ENCODE measurements at places on chromosomes 4 and X.

DNA sequence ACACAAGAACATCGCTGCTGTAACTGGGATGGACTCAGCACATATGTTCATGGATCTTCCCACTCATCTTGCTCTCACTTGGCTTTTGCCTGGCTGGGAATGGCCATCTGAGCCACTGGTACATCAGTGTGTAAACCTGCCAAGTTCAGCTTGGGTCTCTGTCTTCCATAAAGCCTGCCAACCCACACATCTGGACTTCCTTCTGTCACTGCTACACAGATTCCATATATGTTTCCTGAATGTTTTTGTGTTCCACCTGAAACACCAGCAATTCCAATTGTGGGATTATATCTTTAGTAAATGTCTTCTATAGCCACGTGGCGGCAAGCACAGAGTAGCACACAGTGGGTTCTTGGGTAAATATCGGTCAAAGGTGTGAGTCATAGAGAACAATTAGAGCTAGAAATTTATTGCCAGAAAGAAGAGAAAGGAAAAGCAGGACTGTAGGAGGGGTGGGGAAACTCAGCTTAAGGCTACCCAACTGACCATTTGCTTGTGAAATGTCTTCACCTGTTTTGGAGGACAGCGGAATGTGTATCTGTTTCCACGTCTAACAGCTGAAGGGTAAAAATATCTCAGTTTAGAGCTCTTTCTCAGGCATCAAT lies 125.9 kb downstream of the MFAP3L start:
- no peak for DNase-seq

DNA sequence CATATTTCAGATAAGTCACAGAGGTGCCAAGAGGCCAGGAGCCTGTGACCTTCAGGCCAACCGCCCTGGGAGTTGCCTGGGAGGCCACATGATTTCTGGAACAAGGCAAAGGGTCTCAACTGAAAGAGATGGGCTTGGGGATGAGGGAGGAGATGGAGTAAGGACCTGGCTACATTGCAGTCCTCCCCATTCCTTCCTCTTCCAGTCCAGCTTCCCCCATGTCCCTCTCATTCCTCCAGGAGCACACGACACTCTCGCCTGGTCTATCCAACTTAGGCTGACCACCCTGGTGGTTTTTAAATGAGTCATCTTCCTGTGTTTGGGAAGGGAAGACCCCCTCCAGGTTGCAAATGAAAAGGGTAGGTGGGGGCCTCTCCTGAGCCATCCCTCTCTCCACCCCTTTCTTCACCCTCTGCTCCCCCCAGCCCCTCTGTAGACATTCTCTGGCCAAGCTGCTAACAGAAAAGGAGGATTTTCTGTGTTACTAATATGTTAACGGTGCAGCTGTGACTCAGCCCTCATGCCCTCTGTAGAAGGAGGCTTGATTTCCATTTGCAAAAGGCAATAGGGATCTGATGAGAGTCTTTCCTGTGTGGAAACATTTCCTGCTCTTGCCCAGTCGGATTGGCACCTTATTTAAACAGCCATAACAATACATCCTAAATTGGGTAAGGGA lies 79.2 kb downstream of the RTL5 start:
- DNase-seq: no peak

GRCh38 chrX:13014111-13015096 lies 30.0 kb downstream of the FAM9C start:
- no peak for DNase-seq

DNA sequence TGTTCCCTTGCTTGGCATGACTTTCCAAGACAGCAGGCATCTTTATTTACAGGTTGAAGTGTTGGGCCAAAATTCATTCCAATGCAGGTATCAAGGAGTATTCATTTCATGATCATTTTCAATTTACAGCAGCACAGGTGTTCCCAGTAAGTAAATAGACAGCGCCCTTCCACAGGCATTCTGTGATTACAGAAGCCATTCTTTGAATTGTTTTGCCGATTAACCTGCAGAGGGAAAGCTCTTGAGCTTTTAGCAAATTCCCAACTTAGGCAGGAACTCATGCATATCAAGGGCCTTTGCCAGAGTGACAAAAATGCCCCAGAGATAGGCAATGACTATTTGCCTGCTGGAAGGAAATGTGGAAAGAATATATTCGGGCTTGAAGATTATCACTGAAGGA lies 6.8 kb downstream of the TXK start:
- DNase-seq: no peak

DNA sequence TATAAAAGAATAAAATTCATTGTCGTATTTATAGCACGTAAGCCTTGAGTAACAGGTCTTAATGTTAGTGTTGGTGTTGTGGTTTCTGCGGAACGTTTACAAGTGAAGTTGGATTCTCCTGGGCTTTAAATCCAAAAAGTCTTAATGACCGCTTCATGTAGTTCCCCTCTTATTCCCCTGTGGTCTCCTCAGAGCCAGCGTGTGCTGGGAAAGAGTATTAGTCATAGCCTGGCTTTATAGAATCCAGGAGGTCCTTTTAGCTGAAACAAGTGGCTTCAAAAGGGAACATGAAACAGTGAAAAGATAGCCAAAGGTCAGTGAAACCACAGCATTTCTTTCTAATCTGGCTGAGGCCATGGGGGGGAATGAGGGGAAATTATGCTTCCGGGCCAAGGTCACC lies 79.1 kb downstream of the CLCN4 start:
- no peak for DNase-seq

DNA sequence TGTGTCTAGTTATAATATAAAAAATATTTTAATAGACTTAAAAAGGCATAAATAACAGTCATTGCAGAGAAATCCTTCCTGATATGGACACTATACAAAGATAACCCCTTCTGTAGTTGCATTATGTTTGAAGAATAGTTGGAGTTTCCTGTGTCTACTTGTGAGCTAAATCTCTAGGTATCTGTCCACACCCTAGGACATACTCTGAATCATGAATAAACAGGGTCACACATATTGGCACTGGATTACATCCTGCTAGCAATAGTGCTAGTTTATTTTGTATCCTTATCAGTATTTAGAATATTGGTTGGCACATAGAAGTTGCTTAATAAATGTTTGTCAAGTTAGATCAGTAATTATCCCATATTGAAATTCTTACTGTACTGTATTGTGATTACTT lies 173.9 kb downstream of the GRXCR1 start:
- DNase-seq: no peak

GRCh38 chr4:56757821-56758411 lies 63.6 kb downstream of the SPINK2 start:
- DNase-seq: peak; percentile 10

DNA sequence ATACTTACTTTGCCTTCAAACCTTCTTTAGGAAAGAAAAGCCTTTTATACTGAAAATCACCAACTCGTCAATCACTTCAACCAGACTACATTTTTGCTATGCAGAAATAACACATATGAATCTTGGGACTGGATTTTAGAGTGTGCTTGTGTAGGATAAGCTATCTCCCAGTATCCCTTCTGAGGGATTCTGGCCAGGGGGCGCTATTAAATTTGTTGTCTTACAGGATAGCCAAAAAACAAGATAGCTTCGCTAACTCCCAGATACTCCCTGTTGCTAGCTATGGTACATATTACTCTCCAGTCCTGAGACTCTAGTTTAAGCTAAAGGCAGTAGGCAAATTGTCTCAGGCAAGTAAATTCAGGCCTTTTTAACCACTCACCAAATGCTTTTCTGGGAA lies 167.2 kb downstream of the LHFPL1 start:
- no peak for DNase-seq

- DNase-seq: no peak
These were observed 28.5 kb downstream of the SLC25A4 start for GRCh38 chr4:185171373-185172071.

GRCh38 chrX:113400193-113400704 lies 559.6 kb upstream of the AMOT start:
- no peak for DNase-seq

- peak; percentile 23 for DNase-seq
These were observed 5.6 kb downstream of the CYSLTR1 start for GRCh38 chrX:78321809-78322208.

GRCh38 chrX:44451056-44451455 lies 91.6 kb downstream of the FUNDC1 start:
- no peak for DNase-seq

DNA sequence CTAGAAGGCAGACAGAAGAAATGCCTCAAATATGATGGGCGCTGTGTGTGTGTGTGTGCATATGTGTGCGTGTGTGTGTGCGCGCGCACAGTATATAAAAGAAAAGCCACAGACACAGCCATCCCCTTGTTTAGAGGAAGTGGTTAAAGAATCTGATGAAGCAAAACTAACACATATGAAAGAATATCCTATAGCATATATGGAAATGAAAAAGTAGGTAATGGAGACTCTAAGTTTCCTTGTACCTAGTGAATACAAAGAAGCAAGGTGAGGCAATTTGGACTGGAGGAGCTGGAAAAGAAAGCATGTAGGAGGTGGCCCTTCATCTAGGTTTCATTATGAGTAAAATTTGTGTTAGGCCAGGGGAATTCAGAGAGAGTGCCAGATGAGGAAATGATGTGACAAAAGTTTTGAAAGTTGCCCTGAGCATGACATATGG lies 58.6 kb upstream of the MCF2 start:
- no peak for DNase-seq

DNA sequence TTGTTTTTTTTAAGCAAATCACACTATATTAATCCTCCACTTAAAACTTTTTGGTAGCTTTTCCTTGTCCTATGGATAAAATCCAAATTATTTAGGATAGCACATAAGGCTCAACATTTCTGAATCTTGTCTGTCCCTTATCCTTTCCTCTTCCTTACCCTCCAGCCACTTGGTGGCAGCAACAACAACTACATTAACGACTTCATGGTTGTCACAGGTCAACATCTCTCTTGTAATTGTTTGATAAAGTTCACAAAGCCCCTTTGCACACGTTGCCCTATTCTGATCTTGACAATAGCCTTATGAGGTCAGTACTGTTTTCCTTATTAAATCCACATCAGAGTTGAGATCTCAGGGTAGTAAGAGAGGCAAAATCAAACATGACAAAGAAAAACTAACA lies 269.0 kb upstream of the PABPC4L start:
- peak; percentile 3 for DNase-seq

DNA sequence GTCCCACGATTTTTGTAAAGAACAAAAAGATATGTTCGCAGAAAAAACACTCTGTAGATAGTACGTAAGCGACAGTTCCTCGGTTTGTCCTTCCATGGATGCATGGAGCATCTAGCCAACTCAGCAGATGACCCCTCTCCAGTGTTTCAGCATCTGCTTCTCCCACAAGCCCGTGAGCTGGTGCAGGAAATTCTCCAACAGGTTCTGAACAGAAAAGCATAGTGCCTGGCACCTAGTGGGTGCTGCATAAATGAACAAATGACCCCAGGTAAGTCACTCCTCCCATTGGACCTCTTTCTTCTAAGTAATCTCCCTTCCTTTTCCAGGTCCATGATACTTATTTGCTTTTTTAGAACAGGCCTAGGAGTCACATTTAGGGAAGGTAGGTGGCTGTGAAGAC lies 966 bp upstream of the KIAA0232 start:
- no peak for DNase-seq

- DNase-seq: no peak
These were observed 280.6 kb upstream of the ZFP42 start for GRCh38 chr4:187714957-187715356.

DNA sequence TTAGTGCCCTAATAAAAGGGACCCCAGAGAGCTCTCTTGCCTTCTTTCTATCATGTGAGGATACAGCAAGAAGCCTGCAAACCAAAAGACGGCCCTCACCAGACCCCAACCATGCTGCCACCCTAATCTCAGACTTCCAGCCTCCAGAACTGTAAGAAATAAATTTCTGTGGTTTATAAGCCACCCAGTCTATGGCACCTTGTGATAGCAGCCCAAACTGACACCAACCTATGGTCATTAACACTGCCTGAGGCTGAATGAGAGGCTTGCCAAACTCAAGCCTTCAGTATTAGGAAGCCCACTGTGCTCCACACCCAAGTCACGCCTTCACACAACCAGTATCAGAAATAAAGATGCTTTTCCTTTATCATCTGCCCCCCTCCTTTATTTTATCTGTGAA lies 127.3 kb upstream of the KLF3 start:
- no peak for DNase-seq

GRCh38 chrX:106955004-106955772 lies 35.0 kb downstream of the CLDN2 start:
- DNase-seq: no peak

DNA sequence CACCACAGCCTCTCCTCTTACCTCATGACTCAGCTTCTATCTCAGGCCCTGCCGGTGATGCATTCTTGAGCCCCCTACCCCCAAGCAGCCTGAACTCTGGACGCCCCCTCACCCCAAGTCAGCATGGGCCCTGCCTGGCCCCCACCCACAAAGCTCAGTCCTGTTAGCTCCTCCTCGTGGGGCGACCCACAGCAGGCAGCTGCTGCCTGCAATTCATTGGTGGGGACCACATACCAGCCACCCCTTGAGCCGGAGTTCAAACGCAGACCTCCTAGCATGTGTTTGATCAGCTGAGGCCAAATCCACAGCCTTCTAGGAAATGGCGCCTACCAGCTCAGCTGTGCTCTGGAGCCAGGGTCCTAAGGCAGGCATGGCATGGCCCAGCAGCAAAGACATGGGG lies 111.8 kb downstream of the EFNB1 start:
- DNase-seq: no peak

GRCh38 chr4:40462326-40462725 lies 127.2 kb downstream of the CHRNA9 start:
- no peak for DNase-seq
